Hepatocyte (in vitro differentiated cells): ENCODE measurements at places on chromosomes 2 and 18. TPM values are rescaled to one million over a fixed set of nuclear protein-coding genes. Genes with fewer than 3 reads are reported as not detected.

The COL4A4 gene
- 0.47 and 0.79 TPM in 2 replicates for polyA plus RNA-seq

The TUBB8B gene
- 0.24 and 0.47 TPM in 2 replicates for polyA plus RNA-seq

The ANKRD62 gene
- polyA plus RNA-seq = not detected in 2 replicates

The LGALSL gene
- 27.9 and 44.6 TPM in 2 replicates for polyA plus RNA-seq

The C2orf92 gene
- polyA plus RNA-seq = 4.5 and 7.2 TPM in 2 replicates

The PTRHD1 gene
- 61.1 and 63.6 TPM in 2 replicates for polyA plus RNA-seq

The AQP4 gene
- 4.9 and 21.6 TPM in 2 replicates for polyA plus RNA-seq

The RNF125 gene
- 0.64 and 0.88 TPM in 2 replicates for polyA plus RNA-seq

The RNU2-63P gene
- 1.4 and 1.5 TPM in 2 replicates for polyA plus RNA-seq

The IWS1 gene
- polyA plus RNA-seq = 47.8 and 49.3 TPM in 2 replicates

The UGT1A3 gene
- not detected in 2 replicates for polyA plus RNA-seq

The TXNDC2 gene
- 0.41 TPM in 1 of 2 replicates, not detected in the other for polyA plus RNA-seq

The IL36A gene
- polyA plus RNA-seq = not detected in 2 replicates

The YWHAQ gene
- polyA plus RNA-seq = 361 and 368 TPM in 2 replicates

The UGT1A8 gene
- polyA plus RNA-seq = not detected in 2 replicates

The ERLEC1 gene
- polyA plus RNA-seq = 63.6 and 73.2 TPM in 2 replicates

The ZNF396 gene
- 1.6 and 3.4 TPM in 2 replicates for polyA plus RNA-seq

The CTIF gene
- 22.1 and 24.9 TPM in 2 replicates for polyA plus RNA-seq

The COL4A3 gene
- polyA plus RNA-seq = 1.6 TPM in 1 of 2 replicates, not detected in the other

The CD8B2 gene
- 0.47 TPM in 1 of 2 replicates, not detected in the other for polyA plus RNA-seq

The MPP4 gene
- 0.19 TPM in 1 of 2 replicates, not detected in the other for polyA plus RNA-seq

The ABCG5 gene
- polyA plus RNA-seq = 1.8 and 5.4 TPM in 2 replicates

The GPR155 gene
- 30.0 and 32.8 TPM in 2 replicates for polyA plus RNA-seq

The DCTN1 gene
- 95.0 and 111 TPM in 2 replicates for polyA plus RNA-seq

The CRIM1 gene
- 19.1 and 23.0 TPM in 2 replicates for polyA plus RNA-seq

The EFR3B gene
- polyA plus RNA-seq = 1.1 and 1.6 TPM in 2 replicates

The USP37 gene
- 4.2 and 5.7 TPM in 2 replicates for polyA plus RNA-seq

The CLEC4F gene
- polyA plus RNA-seq = not detected in 2 replicates

The NCKAP5 gene
- polyA plus RNA-seq = 1.8 and 2.2 TPM in 2 replicates

The DLGAP1 gene
- polyA plus RNA-seq = 6.5 and 9.3 TPM in 2 replicates

The LIPG gene
- polyA plus RNA-seq = 36.9 and 43.4 TPM in 2 replicates

The SRD5A2 gene
- not detected in 2 replicates for polyA plus RNA-seq

The SIX3 gene
- not detected in 2 replicates for polyA plus RNA-seq

The HOXD3 gene
- 0.41 TPM in 1 of 2 replicates, not detected in the other for polyA plus RNA-seq

The CDK15 gene
- polyA plus RNA-seq = 0.17 and 1.2 TPM in 2 replicates

The DTNA gene
- 18.3 and 19.1 TPM in 2 replicates for polyA plus RNA-seq

The PAPOLG gene
- polyA plus RNA-seq = 3.4 and 6.6 TPM in 2 replicates

The STK17B gene
- 6.4 and 7.2 TPM in 2 replicates for polyA plus RNA-seq

The LRRC30 gene
- not detected in 2 replicates for polyA plus RNA-seq

The IL36G gene
- polyA plus RNA-seq = 1.0 TPM in 1 of 2 replicates, not detected in the other

The KCNIP3 gene
- polyA plus RNA-seq = 3.7 and 6.5 TPM in 2 replicates

The CYP1B1 gene
- polyA plus RNA-seq = 32.7 and 38.5 TPM in 2 replicates

The KCNS3 gene
- polyA plus RNA-seq = 2.7 and 4.8 TPM in 2 replicates

The CNDP1 gene
- 0.23 and 0.74 TPM in 2 replicates for polyA plus RNA-seq

The RAD51AP2 gene
- 0.21 and 0.35 TPM in 2 replicates for polyA plus RNA-seq

The ANAPC1 gene
- polyA plus RNA-seq = 7.7 and 9.3 TPM in 2 replicates

The PKP4 gene
- polyA plus RNA-seq = 7.5 and 10.6 TPM in 2 replicates

The ANXA4 gene
- polyA plus RNA-seq = 191 and 231 TPM in 2 replicates

The GDF7 gene
- 0.10 and 0.24 TPM in 2 replicates for polyA plus RNA-seq

The FMNL2 gene
- polyA plus RNA-seq = 10.3 and 11.7 TPM in 2 replicates

The CXCR1 gene
- not detected in 2 replicates for polyA plus RNA-seq

The PTH2R gene
- 0.30 TPM in 1 of 2 replicates, not detected in the other for polyA plus RNA-seq

The SKA1 gene
- 1.5 and 4.0 TPM in 2 replicates for polyA plus RNA-seq

The PROC gene
- 48.9 and 70.2 TPM in 2 replicates for polyA plus RNA-seq

The ZNF638 gene
- polyA plus RNA-seq = 41.2 and 52.7 TPM in 2 replicates
